T-helper 9 cell (primary cell): ENCODE measurements at places on chromosomes 16 and 17.

DNA sequence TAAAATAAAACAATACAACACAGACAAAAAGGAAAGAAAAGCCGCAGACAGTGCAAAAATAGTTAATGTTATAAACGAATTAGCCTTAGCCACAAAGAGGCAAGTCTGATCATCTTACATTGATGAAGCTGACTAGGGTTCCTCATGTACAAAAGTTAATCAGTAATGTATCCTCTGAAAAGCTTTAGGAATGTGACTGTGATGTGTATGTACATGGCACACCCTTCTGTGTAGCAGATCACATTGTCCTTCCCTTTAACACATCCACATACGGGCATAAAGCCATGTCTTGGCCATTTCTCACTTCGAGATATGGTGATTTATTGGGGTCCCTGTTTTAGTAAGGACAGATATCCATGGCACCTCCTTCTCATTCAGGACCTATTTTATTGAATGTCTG is 1327.5 kb upstream of the CDH8 start:
- DNase-seq = no peak

GRCh38 chr16:76386784-76387183 is 109.6 kb downstream of the CNTNAP4 start:
- DNase-seq = no peak

DNA sequence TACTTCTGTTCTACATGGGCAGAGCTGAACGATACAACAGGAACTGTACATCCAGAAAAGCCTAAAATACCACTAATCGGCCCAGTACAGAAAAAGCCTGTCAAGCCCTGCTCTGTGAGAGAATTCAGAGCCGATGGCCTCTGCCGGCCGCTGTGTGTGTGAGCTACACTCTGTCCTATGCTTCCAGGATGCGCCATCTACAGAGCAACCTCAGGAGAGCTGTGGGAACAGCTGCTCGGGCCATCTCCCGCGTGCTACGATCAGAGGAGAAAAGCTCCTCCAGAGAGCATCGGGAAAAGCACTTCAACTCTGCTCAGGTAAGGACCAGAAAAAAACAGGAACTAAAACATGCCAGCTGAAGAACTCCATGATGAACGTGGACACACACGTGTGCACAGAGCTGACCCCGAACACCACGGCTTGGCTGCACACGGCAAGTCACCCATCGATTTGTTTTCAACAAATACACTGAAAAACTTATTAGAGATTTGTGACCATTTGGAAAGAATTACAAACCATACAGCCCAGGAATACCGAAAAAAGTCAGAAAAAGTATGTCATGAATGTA is 115.9 kb downstream of the ANKRD11 start:
- no peak for DNase-seq

DNA sequence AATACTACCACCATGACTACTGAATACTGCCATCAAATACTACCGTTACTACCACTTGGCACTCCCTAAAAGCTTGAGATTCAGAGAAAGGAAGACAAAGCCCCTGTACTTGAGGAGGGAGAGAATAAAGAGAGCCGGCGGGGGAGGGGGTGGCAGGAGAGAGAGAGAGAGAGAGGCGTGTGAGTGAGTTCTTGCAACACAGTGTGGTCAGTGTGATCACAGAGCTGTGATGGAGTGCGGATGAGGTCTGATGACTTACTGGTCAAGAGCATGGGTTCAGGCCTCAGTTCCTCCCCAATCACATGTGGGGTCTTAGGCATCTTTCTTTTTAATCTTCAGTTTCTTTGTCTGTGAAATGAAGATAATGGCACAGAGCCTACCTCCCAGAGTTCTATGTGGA is 19.2 kb downstream of the PRKCB start:
- no peak for DNase-seq

GRCh38 chr17:45293413-45294211 is 23.2 kb downstream of the MAP3K14 start:
- DNase-seq = no peak

DNA sequence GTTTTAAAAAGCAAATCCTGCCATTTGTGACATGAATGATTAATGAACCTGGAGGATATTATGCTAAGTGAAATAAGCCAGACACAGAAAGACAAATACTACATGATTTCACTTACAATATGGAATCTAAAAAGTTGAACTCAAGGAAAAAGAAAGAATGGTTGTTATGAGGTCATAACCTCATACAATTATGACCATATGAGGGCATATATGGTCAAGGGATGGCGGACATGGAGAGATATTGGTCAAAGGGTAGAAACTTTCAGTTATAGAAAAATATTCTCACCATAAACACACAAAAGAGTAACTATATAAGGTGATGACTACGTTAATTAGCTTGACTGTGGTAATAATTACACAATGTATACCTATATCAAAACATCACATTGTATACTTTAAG is 56.5 kb downstream of the MYO1D start:
- DNase-seq = no peak
